HuH-7 (cell line): ENCODE measurements at places on chromosomes 16 and 17.

GRCh38 chr17:80599546-80600305 lies 55.1 kb downstream of the RPTOR start:
- peak; percentile 86 for DNase-seq

- DNase-seq, result no peak
These were observed 225.8 kb downstream of the IRX3 start for GRCh38 chr16:54060599-54061421.

DNA sequence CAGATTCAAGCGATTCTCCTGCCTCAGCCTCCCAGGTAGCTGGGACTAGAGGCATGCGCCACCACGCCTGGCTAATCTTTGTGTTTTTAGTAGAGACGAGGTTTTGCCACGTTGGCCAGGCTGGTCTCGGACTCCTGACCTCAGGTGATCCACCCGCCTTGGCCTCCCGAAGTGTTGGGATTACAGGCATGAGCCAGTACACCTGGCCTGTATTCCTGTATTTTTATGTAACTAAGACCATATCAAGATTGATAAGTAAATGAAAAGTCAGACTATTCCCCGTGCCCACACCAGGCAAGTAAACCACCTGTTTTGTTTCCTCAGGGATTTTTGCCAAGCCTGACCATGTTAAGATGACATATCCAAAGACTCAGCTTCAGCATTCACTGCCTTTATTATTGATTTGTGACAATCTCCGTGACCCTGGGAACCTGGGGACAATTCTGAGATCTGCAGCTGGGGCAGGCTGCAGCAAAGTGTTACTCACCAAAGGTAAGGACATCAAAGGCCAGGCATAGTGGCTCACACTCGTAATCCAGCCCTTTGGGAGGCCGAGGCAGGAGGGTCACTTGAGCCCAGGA lies 5.6 kb downstream of the MRM3 start:
- no peak for DNase-seq

- DNase-seq, result no peak
These were observed 379 bp downstream of the SNX29 start for GRCh38 chr16:11976850-11977375.

GRCh38 chr17:36203335-36203734 lies 6.8 kb upstream of the CCL3L1 start:
- DNase-seq, result no peak

DNA sequence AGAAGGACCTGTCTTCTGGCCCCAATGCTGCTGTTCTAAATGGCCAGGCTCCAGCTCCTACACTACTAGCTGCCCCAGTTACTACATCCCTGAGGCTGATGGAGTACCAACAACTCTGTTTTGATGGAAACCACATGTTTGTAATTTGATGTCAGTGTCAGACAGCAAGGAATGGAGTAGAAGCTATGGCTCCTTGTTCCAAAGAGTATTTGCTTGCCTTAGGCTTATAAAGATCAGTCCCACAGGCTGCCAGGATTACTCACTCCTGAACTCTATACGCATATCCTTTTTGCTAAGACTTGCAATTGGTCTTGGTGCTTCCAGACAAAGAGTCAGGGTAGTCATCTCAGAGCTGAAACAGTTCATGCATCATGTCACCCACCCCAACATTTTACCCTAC lies 139.6 kb downstream of the HS3ST3A1 start:
- no peak for DNase-seq

GRCh38 chr17:70446446-70446845 lies 277.1 kb downstream of the KCNJ2 start:
- DNase-seq, result no peak

DNA sequence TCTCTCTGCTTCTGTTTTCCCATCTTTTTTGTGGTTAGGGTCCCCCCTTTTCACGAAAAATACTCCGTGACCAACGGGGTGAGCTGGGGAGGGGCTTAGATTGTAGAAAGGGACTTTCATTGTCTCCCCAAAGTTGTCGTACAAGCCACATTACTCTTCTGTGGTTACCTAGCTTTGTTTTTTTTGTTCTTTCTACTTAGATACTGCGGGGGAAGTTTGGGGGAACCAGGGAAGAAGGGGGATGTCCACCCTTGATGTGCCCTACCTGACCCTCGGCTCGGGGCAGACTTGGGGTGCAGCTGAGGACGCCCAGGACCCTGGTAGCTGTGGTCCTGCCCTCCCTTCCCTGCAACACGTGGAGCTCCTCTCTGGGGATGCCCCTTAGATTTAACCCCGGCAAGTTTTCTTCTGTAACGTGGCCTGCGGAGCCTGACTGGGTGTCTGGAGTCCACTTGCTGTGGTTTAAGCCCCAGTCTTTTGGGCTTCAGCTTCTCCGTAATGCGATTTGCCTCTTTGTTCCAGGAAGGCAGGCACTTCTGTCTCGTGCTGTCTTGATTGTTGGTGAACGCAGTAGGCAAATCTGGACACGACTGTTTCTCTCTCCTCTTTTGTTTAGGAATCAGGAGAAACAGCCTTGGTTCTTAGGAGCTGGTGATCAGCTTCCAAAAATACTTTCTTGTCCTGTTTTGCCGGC lies 892 bp downstream of the ABCC1 start:
- DNase-seq, result no peak

- no peak for DNase-seq
These were observed 10.2 kb upstream of the CLEC18B start for GRCh38 chr16:74431516-74431915.

DNA sequence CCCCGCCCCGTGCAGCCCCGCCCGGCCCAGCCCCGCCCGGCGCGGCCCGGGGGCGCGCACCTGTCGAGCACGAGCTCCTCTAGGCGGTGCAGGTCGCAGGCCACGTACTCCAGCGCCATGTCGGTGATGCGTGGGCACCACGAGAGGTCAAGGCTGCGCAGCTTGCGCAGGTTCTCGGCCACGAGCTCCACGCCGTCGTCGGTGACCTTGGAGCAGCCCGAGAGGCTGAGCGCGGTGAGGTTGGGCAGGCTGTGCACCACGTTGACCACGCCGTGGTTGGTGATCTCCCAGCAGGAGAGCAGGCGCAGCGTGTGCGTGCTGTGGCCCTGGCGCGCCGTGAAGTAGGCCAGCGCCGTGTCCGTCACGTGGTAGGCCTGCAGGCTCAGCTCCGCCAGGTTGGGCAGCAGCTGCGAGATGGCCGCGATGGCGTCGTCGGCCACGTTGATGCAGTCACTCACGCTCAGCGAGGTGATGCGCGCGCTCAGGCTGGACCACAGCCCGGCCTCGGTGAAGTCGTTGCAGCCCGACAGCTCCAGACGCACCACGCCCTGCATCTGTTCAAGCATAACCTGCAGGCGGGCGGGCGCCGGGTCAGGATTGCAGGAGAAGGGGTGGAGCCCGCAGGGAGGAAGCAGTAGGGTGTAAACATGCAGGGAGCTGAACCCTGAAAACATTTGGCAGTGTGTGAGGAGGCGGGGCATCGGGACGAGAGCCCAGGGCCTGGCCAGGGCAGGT lies 5.3 kb upstream of the WDR24 start:
- no peak for DNase-seq

GRCh38 chr17:42129109-42129837 lies 6.7 kb downstream of the HSPB9 start:
- no peak for DNase-seq

DNA sequence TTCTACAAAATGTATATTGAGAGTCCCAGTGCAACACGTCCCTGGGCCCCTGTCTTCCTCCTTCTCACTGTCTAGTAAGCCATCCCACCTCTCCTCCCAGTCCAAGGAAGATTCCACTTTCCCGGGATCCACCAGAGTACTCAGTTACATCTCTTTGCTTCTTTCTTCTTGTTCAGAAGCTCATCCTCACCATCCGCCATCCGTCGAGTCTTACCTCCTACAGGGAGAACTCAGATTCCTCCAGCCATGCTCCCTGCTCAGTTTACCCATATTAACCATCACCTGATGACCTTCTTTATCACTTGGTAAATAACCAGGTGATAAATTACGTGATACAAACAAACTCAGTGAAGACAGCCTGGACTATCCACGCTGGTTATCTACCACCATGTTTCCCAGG lies 57.1 kb downstream of the CYTH1 start:
- no peak for DNase-seq

- DNase-seq, result no peak
These were observed 41.1 kb upstream of the KLHDC4 start for GRCh38 chr16:87806641-87807546.

GRCh38 chr17:37650419-37651003 lies 7.3 kb upstream of the DDX52 start:
- peak; percentile 23 for DNase-seq

- DNase-seq, result no peak
These were observed 25.1 kb downstream of the TMEM98 start for GRCh38 chr17:32953045-32953444.

DNA sequence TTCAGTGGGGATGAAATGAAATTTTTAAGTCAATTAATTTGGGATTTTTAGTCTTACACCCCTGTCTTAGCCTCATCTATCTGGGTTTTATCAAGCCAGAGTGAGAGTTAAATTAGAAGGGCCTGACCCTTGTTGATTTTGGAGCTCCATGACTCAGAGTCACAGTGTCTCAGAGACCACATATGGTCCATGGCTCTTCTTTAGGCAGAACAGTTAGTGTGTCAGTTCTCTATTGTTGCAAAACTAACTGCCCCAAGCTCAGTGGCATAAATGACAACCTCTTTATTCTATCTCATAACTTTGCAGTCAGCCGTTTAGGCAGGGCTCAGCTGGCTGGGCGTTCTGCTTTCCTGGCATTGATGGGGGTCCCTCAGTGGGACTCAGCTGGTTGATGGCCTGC lies 44.7 kb downstream of the IRF8 start:
- no peak for DNase-seq

DNA sequence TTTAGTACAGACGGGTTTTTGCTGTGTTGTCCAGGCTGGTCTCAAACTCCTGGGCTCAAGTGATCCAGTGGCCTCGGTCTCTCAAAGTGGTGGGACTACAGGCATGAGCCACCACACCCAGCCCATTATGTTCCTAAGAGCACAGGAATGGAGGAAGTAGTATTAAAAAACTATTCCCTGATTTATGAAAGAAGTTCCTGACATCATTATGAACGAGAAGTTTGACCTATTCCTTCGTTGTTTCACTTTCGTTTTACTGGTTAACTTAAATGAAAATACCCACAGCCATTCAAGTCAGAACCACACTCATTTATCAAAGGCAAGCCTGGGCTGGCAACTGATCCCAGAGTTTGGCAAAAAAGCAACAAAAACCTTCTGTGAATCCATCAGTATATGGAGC lies 13.5 kb upstream of the CBX4 start:
- DNase-seq, result no peak

- DNase-seq, result no peak
These were observed 39.4 kb upstream of the CACNG5 start for GRCh38 chr17:66795486-66795885.

DNA sequence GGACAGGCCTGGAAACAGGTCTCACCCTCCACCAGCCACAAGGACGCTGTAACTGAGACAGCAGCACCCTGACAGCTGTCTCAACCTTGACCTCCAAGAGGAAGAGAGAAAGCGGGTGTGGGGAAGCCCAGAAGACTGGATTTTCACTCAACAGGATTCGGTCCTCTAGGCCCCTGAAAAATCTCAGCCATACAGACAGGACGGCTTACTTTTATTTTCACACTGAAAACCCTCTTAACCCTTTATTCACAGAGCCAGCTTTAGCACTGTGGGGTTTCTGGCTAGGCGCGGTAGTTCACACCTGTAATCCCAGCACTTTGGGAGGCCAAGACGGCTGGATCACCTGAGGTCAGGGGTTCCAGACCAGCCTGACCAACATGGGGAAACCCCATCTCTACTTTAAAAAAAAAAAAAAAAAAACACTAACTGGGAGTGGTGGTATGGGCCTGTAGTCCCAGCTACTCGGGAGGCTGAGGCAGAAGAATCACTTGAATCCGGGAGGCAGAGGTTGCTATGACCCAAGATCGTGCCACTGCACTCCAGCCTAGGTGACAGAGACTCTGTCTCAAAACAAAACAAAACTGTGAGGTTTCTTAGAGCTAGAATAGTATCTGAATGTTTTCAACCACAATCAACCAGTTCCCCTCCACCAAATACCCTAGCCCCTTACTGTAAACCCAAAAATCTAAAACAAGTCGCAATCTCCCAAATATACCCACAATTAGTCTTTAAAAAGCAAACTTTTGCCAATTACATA lies 5.3 kb downstream of the ANKRD11 start:
- no peak for DNase-seq

- DNase-seq, result no peak
These were observed 179.7 kb downstream of the RAB11FIP4 start for GRCh38 chr17:31570951-31571892.

DNA sequence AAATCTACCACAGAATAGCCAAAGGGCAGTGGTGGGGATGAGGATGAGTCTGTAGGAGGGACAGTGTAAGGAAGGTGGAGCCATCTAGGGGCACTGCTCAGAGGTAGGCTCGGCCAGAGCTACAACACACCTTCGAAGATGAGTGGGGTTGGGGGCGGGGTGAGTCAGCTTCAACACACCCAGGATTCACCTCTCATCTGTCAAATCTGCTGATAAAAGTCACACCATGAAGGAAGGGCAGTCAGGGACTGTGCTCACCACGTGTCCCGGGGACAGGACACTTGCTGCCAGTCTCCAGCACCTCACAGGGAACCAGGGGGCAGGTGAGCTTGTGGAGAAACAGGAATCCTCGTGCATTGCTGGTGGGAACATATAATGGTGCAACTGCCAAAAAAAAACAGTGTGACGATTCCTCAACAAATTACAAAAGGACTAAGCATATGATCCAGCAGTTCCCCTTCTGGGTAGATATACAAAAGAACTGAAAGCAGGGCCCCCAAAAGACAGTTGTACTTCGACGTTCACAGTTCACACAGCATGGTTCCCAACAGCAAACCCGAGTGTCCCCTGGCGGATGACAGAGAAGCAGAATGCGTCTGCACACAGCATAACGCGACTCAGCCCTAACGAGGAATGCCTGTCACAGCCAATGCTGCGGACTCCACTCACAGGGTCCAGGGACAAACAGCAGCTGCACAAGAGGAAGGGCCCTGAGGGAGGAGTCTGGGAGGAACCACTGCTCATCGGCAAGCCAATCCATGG lies 133.1 kb downstream of the ANKRD11 start:
- DNase-seq, result no peak

GRCh38 chr16:58636466-58636865 lies 6.8 kb upstream of the CNOT1 start:
- no peak for DNase-seq

- no peak for DNase-seq
These were observed 4.3 kb downstream of the ENDOV start for GRCh38 chr17:80419255-80419654.

DNA sequence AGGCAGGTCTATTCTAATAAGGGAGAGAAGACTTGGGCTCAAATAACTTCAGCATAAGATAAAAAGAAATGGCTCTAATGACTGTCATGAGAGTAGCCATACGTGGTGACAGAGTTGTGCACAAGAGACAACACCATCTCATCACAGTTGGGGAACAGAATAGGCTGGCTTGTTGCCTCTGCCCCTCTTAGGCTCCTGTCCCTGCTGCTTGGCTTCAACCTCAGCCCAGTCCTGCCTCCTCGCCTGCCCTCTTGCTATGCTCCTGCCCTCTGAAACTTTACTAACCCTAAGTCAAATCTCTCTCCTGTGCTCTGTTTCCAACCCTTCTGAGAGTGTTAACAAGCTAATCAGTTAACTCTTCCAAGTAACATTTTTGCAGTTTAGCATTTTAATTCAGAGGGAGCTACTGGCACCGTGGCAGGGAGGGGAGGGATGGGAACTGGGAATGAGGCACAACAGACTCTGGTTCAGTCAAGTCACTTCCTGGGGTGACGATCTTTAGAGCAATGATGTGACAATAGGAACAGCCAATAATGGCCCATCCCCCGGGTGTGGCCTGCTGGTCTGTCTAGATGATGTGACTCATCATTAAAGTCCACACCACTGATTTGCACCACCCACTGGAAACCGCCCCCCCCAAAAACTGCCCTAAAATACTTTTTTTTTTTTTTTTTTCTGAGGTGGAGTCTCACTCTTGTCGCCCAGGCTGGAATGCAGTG lies 35.5 kb downstream of the DNAH17 start:
- no peak for DNase-seq
